ENCODE measurements at places on chromosomes 1 and 21. TPM values are rescaled to one million over a fixed set of nuclear protein-coding genes. Genes with fewer than 3 reads are reported as not detected.

GRCh38 chr1:103337779-103338178 is 187.7 kb upstream of the RNPC3 start:
- no peak overlapping the region for H3K4me3 ChIP-seq
- H3K4me1 ChIP-seq = no peaks in the 10 kb centered on the region
- DNase-seq = no peak
- no peak overlapping the region for H3K27ac ChIP-seq
- no peaks in the 10 kb centered on the region for H3K27me3 ChIP-seq

DNA sequence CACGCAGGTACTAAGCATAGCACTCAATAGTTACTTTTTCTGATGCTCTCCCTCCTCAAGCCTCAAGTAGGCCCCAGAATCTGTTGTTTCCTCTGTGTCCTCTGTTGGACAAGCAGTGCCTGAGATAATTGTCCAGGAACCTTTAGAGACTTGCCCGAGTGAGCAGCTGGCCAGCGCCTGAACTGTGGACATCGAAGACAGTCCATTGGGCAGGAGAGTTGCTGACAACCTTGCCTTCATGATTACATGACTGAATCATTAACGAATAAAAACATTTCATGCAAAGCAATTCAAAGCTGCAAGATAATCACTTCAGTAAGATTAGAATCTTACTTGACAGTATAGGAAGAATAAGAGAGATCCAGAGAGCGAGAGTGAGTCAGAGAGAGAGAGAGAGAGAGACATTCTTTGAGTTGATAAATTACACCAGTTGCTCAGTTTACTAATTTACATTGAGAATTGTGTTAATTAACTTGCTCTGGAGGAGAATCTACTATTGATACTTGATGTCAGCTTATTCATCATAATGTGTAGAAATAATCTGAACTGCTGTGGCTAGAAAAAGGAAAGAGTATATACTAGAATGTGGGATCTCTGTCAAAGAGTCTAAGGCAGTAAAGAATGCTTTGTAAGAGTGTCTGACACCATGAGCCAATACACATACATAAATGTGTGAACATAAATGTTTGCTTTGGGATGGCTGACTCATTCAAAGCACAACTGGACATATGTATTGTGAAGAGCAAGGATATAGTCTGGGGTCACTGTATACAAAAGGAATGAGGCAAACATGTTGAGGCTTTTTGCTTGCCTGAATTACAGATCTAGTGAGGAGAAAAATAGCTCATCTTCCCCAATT is 216.0 kb downstream of the ZNF326 start:
- no peaks in the 10 kb centered on the region for H3K27me3 ChIP-seq
- H3K36me3 ChIP-seq = no peaks in the 10 kb centered on the region
- H3K4me3 ChIP-seq = no peak overlapping the region
- no peaks in the 10 kb centered on the region for H3K4me1 ChIP-seq
- no peak overlapping the region for H3K27ac ChIP-seq

GRCh38 chr21:36076878-36077655 is 7.2 kb downstream of the CBR1 start:
- H3K4me1 ChIP-seq = peaks cover 6% of the 10 kb centered on the region
- no peaks in the 10 kb centered on the region for H3K27me3 ChIP-seq
- no peak overlapping the region for H3K4me3 ChIP-seq
- DNase-seq = no peak
- no peak overlapping the region for H3K27ac ChIP-seq

GRCh38 chr1:84493747-84494146 is 12.4 kb upstream of the SPATA1 start:
- H3K27ac ChIP-seq = no peak overlapping the region
- no peak overlapping the region for H3K4me3 ChIP-seq
- no peaks in the 10 kb centered on the region for H3K27me3 ChIP-seq
- H3K4me1 ChIP-seq = no peaks in the 10 kb centered on the region
- DNase-seq = no peak
- peaks cover 70% of the 10 kb centered on the region for H3K36me3 ChIP-seq

- no peaks in the 10 kb centered on the region for H3K4me1 ChIP-seq
- H3K4me3 ChIP-seq = no peak overlapping the region
- H3K27ac ChIP-seq = peak overlapping the region; percentile 19
Measured at GRCh38 chr1:195954848-195955247, 653.4 kb downstream of the KCNT2 start.

DNA sequence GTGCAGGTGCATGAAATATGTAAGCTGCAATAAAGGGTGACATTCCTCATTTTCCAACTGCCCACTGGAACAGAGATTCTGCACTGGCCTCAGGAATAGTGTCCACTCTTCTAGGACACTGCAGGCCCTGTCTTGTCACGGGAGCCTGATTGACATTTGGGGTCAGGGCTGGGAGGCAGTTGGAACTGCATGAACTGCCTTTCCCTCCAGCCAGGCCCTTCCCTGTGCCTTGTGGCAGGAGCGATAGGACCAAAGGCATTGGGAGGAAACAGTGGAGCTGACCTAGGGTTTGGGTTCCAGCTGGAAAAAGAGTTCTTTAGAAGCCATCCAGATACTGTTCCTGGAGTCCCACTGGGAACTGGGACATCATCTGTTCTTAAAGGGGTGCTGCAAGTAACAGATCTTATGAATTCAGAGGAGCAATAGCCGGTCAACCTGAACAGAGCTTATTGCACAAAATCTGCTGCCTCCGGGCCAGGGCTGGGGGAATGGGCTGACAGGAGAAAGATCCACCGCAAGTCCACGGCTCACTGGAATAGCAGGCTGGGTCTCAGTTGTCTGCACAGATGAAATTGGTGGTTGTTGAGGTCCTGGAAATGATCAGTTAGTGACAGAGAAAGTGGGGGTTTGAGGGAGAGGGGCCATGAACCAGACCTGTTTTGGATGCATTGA is 451.7 kb downstream of the CAMTA1 start:
- H3K4me1 ChIP-seq = no peaks in the 10 kb centered on the region
- H3K36me3 ChIP-seq = no peaks in the 10 kb centered on the region
- H3K4me3 ChIP-seq = no peak overlapping the region
- no peak overlapping the region for H3K27ac ChIP-seq

DNA sequence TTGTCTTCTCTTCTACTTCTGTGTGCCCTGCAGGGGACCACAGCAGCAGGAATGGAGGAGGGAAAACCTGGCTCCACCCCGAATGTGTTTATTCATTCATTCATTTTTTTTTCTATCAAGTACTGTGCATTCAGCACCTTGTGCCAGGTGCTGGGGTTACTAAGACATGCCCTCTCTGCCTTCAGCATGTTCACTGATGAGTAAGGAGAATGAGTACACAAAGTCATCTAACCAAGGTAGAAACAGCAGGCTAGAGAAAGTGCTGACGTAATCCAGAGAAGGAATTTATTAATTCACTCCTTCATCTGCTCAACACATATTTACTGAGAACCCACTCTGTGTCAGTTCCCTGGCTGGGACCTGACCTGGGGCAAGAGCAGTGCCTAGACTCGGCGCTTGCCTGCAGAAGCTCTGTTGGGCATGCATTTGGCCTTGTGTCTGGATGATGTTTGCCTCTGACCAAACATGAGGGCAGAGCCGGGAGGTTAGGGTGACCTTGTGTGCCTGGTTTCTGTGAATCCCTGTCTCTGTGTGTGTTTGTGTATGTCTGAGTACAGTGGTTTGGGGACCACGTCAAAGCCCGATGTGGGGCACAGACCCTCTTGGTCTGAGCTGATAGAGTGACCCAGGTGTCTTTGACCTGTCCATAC is 3.3 kb upstream of the MYOG start:
- no peaks in the 10 kb centered on the region for H3K4me1 ChIP-seq
- H3K27ac ChIP-seq = no peak overlapping the region
- H3K4me3 ChIP-seq = no peak overlapping the region
- peak; percentile 47 for DNase-seq

DNA sequence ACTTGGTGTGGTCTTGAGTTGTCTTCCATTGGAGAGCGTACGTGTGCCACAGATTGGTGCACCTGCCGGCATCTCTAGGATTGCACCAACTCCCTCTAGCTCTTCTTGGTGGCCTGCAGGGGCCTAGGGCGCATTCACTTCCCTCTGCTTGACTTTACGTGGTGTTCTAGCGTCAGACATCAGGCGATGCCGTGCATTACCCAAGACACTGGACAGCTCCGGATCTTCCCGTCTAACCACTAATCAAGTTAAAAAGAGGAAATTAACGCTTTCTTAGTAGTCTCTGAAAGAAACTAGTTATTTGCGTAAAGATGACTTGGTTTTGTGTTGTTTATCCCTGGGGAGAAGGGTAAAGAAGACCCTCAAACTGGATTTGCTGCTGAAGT is 510 bp upstream of the IL10RB start:
- peaks cover 10% of the 10 kb centered on the region for H3K4me1 ChIP-seq
- H3K4me3 ChIP-seq = peak overlapping the region; percentile 88
- peaks cover 10% of the 10 kb centered on the region for H3K36me3 ChIP-seq
- DNase-seq = peak; percentile 72

- DNase-seq = no peak
- peaks cover 6% of the 10 kb centered on the region for H3K27me3 ChIP-seq
- H3K27ac ChIP-seq = peak overlapping the region; percentile 31
- no peaks in the 10 kb centered on the region for H3K36me3 ChIP-seq
- peaks cover 28% of the 10 kb centered on the region for H3K4me1 ChIP-seq
- no peak overlapping the region for H3K4me3 ChIP-seq
Measured at GRCh38 chr1:31769720-31770390, 5.7 kb upstream of the ADGRB2 start.

Gene UBQLN4
- total RNA-seq = 14.6 TPM

Gene VSIG8
- not detected for total RNA-seq

Data from right atrium auricular region (tissue), 2 donors.